ENCODE measurements at places on chromosomes 6 and 20. TPM values are rescaled to one million over a fixed set of nuclear protein-coding genes. Genes with fewer than 3 reads are reported as not detected.
A peak's percentile ranks its signal among the peaks of the same experiment; 100 is the strongest.

Gene LY6G5B
- total RNA-seq: 40.9 TPM

Gene DLK2
- total RNA-seq: 0.47 TPM

Gene IRF4
- 67.2 TPM for total RNA-seq

Gene CNR1
- 0.89 TPM for total RNA-seq

Gene RBM24
- not detected for total RNA-seq

DNA sequence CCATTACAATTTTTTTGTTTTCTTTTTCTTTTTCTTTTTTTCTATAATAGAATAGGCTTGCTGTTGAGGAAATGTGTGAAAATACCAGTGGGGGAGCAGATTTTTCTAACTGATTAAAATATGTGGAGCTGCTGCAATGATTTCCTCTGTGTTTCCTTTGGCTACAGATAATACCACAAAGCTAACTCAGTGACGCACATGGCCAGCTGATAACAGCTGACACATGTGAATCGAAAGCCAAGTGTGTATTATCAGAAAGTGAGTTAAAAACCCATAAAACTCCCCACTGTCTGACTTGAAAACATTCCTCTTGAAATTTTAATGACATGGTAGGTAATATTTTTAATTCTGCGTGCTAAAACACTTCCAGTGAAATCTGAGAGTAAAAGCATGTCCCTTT lies 70.8 kb upstream of the AHI1 start:
- DNase-seq: peak; percentile 17

- DNase-seq: no peak
Measured at GRCh38 chr6:127191716-127192115, 73.2 kb downstream of the RSPO3 start.

DNA sequence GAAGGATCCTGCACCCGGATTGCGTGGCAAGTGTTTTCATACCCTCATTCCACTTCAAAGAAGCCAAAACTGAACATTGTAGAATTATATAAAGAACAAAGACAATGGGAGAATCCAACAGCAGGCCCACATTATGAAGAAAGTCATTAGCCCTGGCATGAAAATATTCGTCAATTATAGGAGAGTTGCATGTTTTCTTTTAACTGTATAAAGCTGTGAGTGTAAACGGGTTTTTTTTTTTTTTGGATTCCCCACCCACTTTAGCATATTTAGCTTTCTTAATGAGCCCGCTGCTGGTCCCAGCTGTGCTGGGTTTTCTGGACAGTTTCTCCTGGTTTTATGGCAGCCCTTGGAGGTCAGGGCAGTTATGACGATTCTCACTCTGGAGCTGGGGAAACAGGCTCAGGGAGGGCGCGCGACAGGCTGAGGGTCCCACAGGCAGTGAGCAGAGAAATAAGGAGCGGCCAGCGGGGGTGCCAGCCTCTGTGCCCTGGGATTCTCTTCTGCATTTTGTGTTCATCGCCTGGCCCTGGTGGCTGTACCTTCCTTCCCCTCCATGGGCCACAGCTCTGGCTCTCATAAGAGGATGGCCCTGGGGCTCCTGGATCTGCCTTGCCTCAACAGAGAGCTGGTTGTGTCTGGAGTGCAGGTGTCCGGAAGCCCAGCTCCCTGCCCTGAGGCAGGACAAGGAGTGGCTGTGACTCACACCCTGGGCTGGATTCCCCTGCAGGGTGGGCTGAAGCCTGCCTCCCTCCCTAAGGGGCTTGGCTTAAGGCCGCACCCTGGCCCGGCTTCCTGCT lies 24.1 kb upstream of the SULF2 start:
- DNase-seq: no peak

- peak; percentile 22 for DNase-seq
Measured at GRCh38 chr20:45306431-45306982, at the start of gene RBPJL. Gene RBPJL, plus strand, starts transcription at chr20:45306840. Its CDS starts 83 bp downstream, at chr20:45306923.

DNA sequence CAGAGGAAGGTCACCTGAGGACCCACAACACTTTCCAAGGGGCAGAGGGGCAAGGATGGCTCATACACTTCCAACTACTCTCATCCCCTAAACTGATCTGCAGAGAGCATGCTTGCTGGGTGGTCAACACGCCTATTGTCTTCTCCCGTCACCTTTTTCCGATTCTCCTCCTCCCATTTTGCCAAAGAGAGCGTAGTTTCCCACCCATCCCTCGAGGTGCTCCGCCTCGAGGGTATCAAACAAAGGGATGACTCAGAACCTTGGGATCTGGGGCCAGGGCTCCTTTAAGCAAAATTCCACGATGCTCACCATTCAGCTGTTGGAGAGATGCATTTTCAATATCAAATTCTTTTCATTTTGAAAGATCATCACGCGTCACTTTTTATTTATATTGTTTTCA lies 507.5 kb upstream of the SULF2 start:
- no peak for DNase-seq

- no peak for DNase-seq
Measured at GRCh38 chr6:45430590-45431202, 53.0 kb upstream of the SUPT3H start.

GRCh38 chr20:35363190-35363589 lies 48.6 kb downstream of the UQCC1 start:
- no peak for DNase-seq

DNA sequence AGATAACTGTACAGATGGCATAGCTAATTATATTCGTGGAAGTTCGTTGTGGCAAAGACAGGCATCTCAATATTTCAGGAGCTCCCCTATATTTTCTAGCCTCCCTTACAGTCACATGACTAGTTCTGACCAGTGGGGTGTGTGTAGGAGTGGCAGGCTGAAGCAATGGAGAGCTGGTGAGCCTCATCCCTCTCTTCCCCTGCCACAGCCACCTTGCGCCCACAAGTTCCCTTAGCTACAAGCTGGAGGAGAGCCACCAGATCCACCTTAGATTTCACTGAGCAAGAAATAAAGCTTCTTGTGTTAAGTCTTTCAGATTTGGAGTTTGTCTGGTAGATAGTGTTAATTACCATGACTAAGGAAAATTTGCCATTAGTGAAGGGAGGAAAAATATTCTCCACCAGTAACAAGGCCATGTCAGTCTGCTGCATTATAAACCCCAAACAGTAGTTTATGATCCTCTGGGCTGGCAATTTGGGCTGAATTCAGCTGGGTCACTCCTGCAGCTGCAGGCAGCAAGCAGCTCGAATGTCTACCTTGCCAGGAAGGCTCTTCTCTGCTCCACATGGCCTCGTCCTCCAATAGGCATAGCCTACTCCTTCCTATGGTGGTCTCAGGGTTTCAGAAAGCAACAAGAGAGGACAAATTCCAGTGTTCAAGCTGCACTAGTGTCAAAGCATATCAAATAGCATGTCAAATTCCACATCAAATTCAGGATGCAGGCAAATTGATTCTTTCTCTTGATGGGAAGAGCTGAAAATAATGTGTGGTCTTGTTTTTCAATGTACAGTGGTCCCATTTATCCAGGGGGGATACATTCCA lies 7.4 kb upstream of the RBCK1 start:
- DNase-seq: no peak

DNA sequence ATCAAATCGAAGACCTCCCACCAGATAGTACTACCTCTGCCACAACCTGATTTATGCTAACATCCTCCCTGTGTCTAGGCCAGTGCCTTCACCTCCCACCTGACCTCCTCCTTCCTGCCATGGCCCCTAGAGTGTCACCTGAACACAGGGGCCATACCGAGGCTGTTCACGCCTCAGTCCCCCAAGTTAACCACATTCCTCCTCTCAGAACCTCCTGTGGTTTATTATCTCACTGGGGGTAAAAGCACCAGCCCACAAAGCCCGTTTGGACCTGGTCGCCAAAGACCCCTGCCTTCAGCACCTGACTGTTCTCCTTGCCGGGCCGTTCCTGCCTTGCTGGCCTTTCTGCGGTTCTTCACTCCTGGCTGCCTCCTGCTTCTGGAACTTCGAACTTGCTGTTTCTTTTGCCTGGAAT lies 13.7 kb downstream of the MAS1 start:
- DNase-seq: no peak

DNA sequence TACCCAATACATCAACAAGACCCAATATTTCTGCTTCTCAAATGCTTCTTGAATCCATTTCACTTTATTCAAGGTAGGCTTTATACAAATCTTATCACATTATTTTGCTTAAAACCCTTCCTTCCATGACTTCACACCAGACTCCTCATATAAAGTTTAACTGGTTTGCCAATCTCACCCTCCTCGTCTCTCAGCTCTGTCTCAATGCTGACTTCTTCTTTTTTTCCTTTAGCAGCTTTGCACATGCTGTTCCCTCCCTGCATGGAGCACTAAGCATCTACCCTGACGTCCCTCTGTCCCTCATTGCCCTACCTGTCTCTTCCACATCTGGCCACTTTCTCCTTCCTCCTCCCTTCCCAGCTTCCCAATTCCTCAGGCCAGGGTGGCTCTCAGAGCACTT lies 31.4 kb downstream of the KCNK17 start:
- no peak for DNase-seq

DNA sequence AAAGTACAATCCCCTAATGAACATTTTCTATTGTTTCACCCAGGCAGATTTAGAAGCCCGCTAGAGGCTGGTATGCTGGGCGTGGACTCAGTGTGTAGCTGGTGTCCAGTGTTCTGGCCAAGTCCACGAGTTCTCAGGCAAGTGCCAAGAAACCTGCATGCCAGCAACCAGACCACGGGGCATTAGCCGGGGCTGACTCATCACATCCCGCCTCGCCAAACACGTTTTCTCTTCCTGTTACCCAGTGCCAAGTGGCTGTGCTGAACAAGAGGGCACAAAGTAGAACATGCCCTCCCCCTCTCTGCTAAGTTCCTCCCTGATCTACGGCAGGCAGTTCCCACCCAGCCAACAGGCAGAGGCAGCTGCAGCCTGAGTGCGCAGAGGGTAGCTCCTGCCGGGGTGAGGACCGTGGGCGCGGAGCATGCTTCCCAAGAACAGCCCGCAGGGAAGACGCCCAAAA lies 29.6 kb downstream of the RAMACL start:
- no peak for DNase-seq
